CD4-positive, alpha-beta T cell (primary cell): ENCODE measurements at places on chromosomes 5 and 9.

- no peak for DNase-seq
These were observed 473.5 kb downstream of the MAT2B start for GRCh38 chr5:163978897-163979296.

GRCh38 chr9:70400107-70400892, 14.2 kb downstream of the KLF9 start:
- DNase-seq: no peak

DNA sequence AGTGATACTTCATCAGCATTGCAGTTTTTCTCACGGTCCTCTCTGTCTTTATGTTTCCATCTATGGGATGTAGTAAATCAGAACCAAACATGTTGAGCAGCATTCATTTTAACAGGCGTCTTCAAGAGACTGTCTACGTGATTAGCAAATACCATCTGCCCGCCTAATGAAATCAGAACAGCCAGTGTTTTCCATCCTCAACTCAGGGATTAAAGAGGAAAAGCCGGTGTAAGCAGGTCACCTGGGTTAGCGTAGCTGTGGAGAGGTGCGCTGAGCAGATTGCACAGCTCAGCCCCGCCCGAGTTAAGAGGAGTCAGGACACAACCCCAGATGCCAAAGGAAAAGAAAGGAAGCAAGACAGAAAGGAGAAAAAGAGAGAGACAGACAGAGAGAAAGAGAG, 54.3 kb upstream of the ANKRD33B start:
- no peak for DNase-seq

- DNase-seq: no peak
These were observed 64.0 kb upstream of the STC2 start for GRCh38 chr5:173392172-173392571.

DNA sequence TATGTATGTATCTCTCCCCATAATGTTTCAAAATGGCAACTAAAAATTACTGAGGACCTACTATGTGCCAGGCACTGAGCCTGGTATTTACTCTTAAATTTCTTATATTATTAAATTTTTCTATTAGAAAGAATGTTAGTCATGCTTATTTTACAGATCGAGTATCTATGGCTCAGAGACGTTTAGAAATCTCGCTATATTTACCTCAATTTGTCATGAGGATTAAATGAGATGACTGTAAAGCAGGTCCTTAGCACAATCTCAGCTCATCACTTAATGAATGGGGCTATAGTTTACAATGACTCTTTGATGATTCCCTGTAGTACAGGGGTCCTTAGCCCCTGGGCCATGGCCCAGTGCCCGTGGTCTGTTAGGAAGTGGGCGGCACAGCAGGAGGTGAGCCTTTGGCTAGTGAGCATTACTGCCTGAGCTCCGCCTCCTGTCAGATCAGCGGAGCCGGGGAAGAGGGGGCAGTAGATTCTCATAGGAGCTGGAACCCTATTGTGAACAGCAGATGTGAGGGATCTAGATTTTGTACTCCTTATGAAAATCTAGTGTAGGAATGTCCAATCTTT, 15.5 kb downstream of the ENC1 start:
- DNase-seq: no peak

DNA sequence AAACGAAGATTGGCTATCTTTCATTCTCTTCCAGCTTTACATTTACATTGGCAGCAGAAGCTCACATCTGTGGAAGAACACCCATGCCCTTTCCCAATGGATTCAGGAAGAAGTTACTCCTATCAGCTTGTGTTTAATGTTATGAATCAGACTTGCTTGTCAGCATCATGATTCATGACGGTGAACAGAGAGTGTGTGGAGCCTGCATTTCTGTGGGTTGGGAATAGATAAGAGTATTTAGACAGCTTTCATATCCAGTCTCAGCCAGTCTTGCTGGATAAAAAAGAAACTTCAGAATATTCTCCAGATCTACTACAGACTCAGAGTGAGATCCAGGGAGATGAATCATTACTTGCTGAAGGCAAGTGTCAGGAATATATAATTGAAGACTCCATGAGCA, 812.9 kb upstream of the ZNF608 start:
- no peak for DNase-seq

GRCh38 chr9:30060976-30061375, 2323.5 kb upstream of the ACO1 start:
- DNase-seq: no peak

GRCh38 chr9:27460226-27461023, 63.7 kb upstream of the IFNK start:
- no peak for DNase-seq

GRCh38 chr5:100188778-100189177, 346.4 kb upstream of the FAM174A start:
- no peak for DNase-seq

GRCh38 chr5:136814619-136815378, 449.5 kb upstream of the TRPC7 start:
- no peak for DNase-seq

GRCh38 chr5:14270209-14270702, 127.1 kb downstream of the TRIO start:
- DNase-seq: no peak

DNA sequence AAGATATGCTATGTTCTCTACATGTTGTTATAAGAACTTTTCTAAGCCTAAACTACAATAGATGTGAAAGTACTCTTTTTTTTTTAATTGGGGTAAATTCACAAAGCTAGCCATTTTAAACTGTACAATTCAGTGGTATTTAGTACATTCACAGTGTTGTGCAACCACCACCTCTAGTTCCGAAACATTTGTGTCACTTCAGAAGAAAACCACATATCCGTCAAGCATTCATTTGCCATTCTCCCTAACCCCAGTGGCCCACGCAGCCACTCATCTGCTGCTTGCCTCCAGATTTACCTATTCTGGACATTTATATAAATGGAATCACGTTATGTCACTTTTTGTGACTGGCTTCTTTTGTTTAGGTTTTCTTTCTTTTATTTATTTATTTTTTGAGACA, 43.1 kb downstream of the SPTAN1 start:
- DNase-seq: no peak

DNA sequence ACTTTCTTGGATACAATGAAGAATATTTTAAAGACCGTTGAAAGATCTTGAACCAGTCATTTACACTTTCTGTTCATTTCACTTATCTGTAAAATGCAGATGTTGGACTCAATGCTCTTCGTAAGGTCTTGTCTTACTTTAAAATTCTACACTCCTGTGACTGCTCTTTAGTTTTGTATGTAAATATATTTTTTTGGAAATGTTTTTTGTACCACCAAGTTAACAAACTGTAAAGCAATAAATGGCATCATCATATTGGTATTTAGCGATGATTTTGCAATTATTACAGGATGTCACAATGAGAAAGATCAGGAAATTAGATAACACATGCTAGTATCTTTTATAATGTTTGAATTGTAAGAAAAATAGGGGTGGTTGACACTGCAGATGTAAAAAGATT, 80.8 kb upstream of the GNAQ start:
- no peak for DNase-seq
